Activated naive CD8-positive, alpha-beta T cell treated with anti-CD3 and anti-CD28 coated beads, Interleukin-2, amount 10 ng/mL, durations not matched to agents 7 days and 5 days (primary cell): ENCODE measurements at places on chromosomes 4 and X. TPM values are rescaled to one million over a fixed set of nuclear protein-coding genes. Genes with fewer than 3 reads are reported as not detected.

GRCh38 chrX:13464599-13465275 lies 104.7 kb upstream of the EGFL6 start:
- no peak overlapping the region for H3K27ac ChIP-seq
- no peaks in the 10 kb centered on the region for H3K27me3 ChIP-seq
- H3K36me3 ChIP-seq = no peaks in the 10 kb centered on the region
- no peak overlapping the region for H3K4me3 ChIP-seq
- H3K4me1 ChIP-seq = no peaks in the 10 kb centered on the region

DNA sequence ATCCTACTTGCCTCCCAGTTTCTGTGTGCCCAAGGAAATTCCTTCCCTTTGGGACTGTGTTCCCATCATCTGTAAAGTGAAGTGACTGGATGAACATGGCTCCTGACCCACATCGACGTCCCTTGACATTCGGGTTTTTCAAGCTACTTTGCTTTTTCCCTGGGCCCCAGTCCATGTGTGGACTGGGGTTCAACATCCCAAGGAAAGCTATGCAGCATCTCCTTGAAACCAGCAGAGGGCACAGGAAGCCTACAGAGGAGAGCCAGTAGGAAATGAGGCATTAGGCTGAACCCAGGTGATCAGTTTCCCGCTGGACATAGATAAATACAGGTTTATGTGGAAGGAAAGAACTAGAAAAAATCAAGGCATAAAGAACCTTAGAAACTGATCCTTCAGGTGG lies 145.1 kb upstream of the ARHGEF9 start:
- H3K4me1 ChIP-seq = no peaks in the 10 kb centered on the region
- DNase-seq = no peak
- no peaks in the 10 kb centered on the region for H3K36me3 ChIP-seq

GRCh38 chrX:15930585-15930984 lies 76.0 kb upstream of the AP1S2 start:
- H3K4me3 ChIP-seq = no peak overlapping the region
- no peaks in the 10 kb centered on the region for H3K36me3 ChIP-seq
- no peak overlapping the region for H3K27ac ChIP-seq
- H3K4me1 ChIP-seq = no peaks in the 10 kb centered on the region
- DNase-seq = no peak
- H3K27me3 ChIP-seq = peaks cover 8% of the 10 kb centered on the region

GRCh38 chrX:11998944-11999343 lies 139.3 kb upstream of the FRMPD4 start:
- peaks cover 6% of the 10 kb centered on the region for H3K27me3 ChIP-seq
- no peak overlapping the region for H3K4me3 ChIP-seq
- no peaks in the 10 kb centered on the region for H3K36me3 ChIP-seq
- H3K27ac ChIP-seq = no peak overlapping the region
- no peak for DNase-seq

DNA sequence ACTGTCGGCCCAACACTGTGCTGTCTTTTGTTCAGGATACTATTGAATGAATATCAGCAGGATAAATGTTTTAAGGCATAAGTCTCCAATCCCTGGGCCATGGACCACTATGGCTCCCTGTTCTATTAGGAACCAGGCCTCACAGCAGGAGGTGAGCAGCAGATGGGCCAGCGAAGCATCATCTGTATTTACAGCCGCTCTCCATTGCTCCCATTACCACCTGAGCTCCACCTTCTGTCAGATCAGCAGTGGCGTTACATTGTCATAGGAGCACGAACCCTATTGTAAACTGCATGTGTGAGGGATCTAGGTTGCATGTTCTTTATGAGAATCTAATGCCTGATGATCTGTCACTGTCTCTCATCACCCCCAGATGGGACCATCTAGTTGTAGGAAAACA lies 3.7 kb upstream of the APLN start:
- H3K27ac ChIP-seq = no peak overlapping the region
- H3K36me3 ChIP-seq = no peaks in the 10 kb centered on the region
- peaks cover 9% of the 10 kb centered on the region for H3K4me1 ChIP-seq
- DNase-seq = no peak
- H3K27me3 ChIP-seq = peaks cover 8% of the 10 kb centered on the region

GRCh38 chrX:102042372-102043325 lies 82.8 kb upstream of the TCEAL2 start:
- no peaks in the 10 kb centered on the region for H3K27me3 ChIP-seq
- H3K4me3 ChIP-seq = no peak overlapping the region
- H3K4me1 ChIP-seq = no peaks in the 10 kb centered on the region
- no peaks in the 10 kb centered on the region for H3K36me3 ChIP-seq
- H3K27ac ChIP-seq = no peak overlapping the region

DNA sequence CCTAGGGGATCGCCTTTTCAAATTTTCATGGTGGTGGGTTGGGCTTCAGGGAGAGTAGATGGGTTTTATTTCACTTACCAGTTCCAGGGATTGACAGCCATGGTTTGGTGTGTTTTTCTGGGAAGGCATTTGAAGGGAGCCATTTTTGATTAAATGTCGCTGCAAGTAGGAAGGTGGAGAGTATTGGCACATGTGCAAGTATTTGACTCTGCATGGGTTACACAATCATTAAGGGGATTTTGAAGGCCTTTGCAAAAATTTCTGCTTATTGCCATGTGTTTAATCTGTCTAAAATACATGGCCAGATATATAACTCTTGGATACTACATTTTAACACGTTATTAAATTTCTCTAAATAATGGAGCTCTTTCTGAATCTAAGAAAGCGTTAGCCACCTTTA lies 55.1 kb downstream of the GPAT3 start:
- no peaks in the 10 kb centered on the region for H3K36me3 ChIP-seq
- H3K4me1 ChIP-seq = no peaks in the 10 kb centered on the region
- DNase-seq = no peak
- H3K27me3 ChIP-seq = no peaks in the 10 kb centered on the region
- H3K27ac ChIP-seq = no peak overlapping the region
- no peak overlapping the region for H3K4me3 ChIP-seq

DNA sequence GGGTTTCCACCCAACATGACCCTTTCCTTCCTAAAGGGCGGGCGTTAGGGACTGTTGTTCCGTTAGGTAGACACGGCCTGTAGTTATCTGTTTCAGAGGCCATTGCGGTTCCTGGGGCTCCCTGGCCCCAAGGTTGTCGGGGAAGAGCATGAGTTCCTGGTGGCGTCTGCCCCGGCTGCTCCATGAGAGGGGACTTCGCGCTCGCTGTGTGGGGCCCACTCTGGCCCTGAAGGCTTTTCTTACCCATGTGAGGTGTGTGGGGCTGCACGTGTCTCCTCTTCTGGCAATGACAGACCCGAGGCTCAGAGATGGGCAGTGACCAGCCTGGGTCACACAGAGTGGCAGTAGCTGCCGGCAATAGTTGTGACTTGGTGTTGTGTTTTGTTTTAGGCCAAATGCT lies 9.1 kb downstream of the TADA2B start:
- DNase-seq = no peak
- H3K36me3 ChIP-seq = peaks cover 2% of the 10 kb centered on the region
- H3K4me3 ChIP-seq = no peak overlapping the region
- H3K27ac ChIP-seq = no peak overlapping the region

GRCh38 chrX:130184857-130185256 lies 13.1 kb downstream of the RAB33A start:
- DNase-seq = no peak
- no peaks in the 10 kb centered on the region for H3K27me3 ChIP-seq
- H3K36me3 ChIP-seq = peaks cover 11% of the 10 kb centered on the region
- peak overlapping the region; percentile 12 for H3K27ac ChIP-seq
- peaks cover 16% of the 10 kb centered on the region for H3K4me1 ChIP-seq

GRCh38 chr4:181162676-181163075 lies 1080.5 kb upstream of the TENM3 start:
- no peak for DNase-seq
- no peak overlapping the region for H3K27ac ChIP-seq
- no peaks in the 10 kb centered on the region for H3K27me3 ChIP-seq
- no peak overlapping the region for H3K4me3 ChIP-seq
- no peaks in the 10 kb centered on the region for H3K36me3 ChIP-seq

- no peak for DNase-seq
- H3K27ac ChIP-seq = peak overlapping the region; percentile 56
- no peaks in the 10 kb centered on the region for H3K36me3 ChIP-seq
- H3K27me3 ChIP-seq = no peaks in the 10 kb centered on the region
Observed at GRCh38 chrX:39750256-39750790, 347.4 kb downstream of the BCOR start.

- no peak overlapping the region for H3K4me3 ChIP-seq
- DNase-seq = no peak
- H3K36me3 ChIP-seq = no peaks in the 10 kb centered on the region
- peaks cover 10% of the 10 kb centered on the region for H3K27me3 ChIP-seq
Observed at GRCh38 chr4:101761405-101761804, 29.1 kb upstream of the BANK1 start.

GRCh38 chrX:153877571-153878261 lies 8.3 kb downstream of the L1CAM start:
- H3K27ac ChIP-seq = no peak overlapping the region
- no peaks in the 10 kb centered on the region for H3K36me3 ChIP-seq
- H3K4me1 ChIP-seq = peaks cover 14% of the 10 kb centered on the region
- DNase-seq = no peak
- peaks cover 5% of the 10 kb centered on the region for H3K27me3 ChIP-seq

DNA sequence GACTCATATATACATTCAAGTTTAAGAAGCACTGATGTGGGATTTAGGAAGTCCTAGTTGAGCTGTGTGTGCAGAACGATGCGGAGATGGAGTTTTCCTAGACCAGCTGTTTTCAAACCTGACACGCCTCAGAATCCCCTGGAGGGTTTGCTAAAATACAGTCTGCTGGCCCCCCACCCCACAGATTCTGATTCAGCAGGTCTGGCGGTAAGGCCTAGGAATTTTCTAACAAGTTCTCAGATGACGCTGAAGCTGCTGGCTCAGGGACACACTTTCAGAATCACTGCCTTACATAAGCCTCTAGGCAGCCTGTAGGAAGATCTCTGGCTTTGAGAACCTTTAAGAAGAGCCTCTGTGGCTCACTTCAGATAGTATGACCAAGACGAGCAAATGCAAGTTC lies 73.1 kb downstream of the PHEX start:
- no peaks in the 10 kb centered on the region for H3K4me1 ChIP-seq
- no peak overlapping the region for H3K27ac ChIP-seq
- H3K27me3 ChIP-seq = no peaks in the 10 kb centered on the region
- H3K36me3 ChIP-seq = no peaks in the 10 kb centered on the region
- no peak overlapping the region for H3K4me3 ChIP-seq

DNA sequence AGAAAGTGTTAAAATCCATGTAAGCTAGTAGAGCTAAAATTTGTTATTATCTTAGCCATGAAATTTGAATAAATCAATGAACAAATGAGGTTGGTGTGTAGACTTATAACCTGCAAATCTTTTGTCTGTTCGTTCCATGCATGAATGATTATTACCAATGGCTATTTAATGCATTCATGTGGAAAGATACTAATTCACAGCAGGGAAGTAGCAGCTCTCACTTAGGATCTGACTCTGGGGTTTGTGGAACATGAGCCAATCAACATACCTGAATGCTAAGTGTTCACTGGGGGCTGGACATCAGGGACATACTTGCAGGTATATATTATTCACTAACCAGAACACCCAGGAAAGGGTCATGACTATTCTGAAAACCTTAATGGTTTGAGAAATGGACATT lies 444.1 kb downstream of the STIM2 start:
- H3K27ac ChIP-seq = no peak overlapping the region
- no peak overlapping the region for H3K4me3 ChIP-seq
- DNase-seq = no peak
- no peaks in the 10 kb centered on the region for H3K27me3 ChIP-seq
- H3K4me1 ChIP-seq = no peaks in the 10 kb centered on the region

DNA sequence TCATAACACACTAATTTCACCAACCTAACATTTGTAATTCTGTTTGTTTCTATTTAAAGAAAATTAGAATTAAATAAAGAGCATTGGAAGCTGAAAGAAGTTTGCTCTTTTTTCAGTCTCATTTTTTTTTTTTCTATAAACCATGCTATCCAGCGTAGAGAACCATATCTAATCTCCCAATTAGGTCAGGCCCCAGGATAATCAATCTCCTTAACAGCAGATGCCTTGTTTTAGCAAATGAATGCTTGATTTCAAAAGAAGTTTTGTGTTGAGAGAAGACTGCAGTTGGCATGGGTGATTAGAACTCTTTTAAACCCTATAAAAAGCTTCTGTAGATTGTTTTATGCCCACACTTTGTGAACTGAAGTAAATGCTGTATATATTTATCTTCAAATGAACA lies 15.6 kb upstream of the MAD2L1 start:
- H3K27me3 ChIP-seq = peaks cover 3% of the 10 kb centered on the region
- no peak overlapping the region for H3K4me3 ChIP-seq
- DNase-seq = no peak
- H3K36me3 ChIP-seq = no peaks in the 10 kb centered on the region
- H3K4me1 ChIP-seq = no peaks in the 10 kb centered on the region

DNA sequence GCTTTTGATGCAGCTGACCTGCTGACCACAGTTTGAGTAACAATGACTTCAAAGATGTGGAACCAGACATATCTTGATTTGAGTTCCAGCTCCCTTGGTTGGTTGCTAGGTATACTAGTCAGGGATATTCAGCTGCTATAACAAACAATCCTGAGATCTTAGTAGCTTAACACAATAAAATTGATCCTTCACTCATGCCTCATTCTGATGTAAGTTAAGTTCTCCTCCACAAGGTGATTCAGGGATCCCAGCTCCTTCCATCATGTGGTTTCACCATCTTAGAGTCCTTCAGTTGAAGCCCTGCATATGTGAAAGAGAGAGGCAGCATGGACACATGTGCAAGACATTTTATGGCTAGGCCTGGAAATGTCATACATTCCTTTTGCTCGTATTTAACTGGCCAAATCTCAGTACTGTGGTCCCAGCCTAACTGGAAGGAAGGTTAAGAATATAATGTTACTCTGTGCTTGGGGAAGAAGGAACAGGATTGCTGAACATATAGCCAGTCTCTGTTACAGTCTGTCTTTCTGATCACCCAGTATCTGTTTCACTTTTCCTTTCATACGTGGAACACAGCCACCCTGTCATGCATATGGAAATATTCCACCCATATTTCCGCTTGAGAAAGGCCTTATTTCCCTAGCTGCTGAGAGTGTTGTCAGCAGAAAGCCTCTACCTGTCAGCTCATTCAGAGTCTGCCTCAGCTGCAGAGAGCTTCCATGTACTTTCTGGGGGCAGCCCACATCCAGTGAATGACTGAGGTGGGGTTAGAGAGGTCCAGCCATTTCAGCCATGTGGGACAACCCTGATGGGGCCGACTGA lies 7.1 kb downstream of the SMIM9 start:
- H3K27me3 ChIP-seq = no peaks in the 10 kb centered on the region
- peaks cover 2% of the 10 kb centered on the region for H3K36me3 ChIP-seq
- peak overlapping the region; percentile 32 for H3K4me3 ChIP-seq
- peak overlapping the region; percentile 67 for H3K27ac ChIP-seq
- no peak for DNase-seq
- peaks cover 23% of the 10 kb centered on the region for H3K4me1 ChIP-seq

The ZNF157 gene
- 0.83 TPM for total RNA-seq

The SLC10A4 gene
- 0.17 TPM for total RNA-seq

The HMGN5 gene
- 1.6 TPM for total RNA-seq

The FAM9C gene
- total RNA-seq = not detected

The ARL9 gene
- 0.26 TPM for total RNA-seq

The TMSB15C gene
- total RNA-seq = 4.3 TPM

The GAGE1 gene
- total RNA-seq = not detected

The SLC7A11 gene
- 1.3 TPM for total RNA-seq

The IQCM gene
- not detected for total RNA-seq

The SPANXN4 gene
- not detected for total RNA-seq

The TMEM271 gene
- total RNA-seq = not detected

The CSN1S1 gene
- total RNA-seq = not detected

The XKRX gene
- 0.23 TPM for total RNA-seq

The GDPD2 gene
- total RNA-seq = not detected

The MAGEA2 gene
- not detected for total RNA-seq
